ENCODE measurements at places on chromosomes 5 and 9.

DNA sequence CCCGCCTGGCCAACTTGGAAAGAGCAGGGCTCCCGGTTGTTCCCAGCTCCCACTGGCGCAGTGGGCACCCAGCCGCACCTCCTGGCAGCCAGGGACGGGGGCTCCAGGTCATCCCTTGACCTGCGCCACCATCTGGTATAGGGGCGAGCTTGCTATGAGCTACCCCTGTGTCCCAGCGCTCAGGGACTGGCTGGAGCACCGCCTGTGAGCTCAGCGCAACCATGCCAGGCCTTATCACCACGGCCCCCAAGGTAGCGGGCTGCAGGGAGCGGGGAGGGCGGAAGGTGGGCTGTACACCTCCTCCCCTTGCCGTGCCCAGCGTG, 15.4 kb upstream of the RASA1 start:
- DNase-seq = no peak

DNA sequence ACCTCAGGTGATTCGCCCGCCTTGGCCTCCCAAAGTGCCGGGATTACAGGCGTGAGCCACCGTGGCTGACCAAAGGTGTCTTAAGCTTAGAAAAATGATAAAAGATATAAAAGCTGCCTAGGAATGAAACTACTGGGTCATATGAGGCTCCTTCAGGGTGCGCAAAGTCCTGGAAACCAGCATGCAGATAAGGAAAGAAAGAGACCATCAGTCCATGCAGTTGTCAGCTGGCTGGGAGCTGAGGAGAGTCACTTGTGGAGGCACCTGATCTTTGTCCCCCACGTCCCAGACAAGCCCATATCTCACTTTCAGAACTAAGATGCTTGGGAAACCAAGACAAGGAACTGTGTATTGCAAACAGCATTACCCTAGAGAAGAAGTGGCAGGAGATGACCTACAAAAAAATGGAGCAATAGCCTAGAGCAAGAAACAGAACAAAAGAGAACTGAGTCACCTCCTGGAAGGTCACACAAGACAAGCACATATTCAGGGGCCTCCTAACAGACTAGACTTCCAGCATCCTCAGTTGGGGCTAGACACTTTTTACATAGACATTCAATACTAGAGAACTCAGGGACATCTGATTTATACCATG, 2.8 kb upstream of the CCDC125 start:
- DNase-seq = no peak

GRCh38 chr5:19626211-19626610, 361.8 kb downstream of the CDH18 start:
- DNase-seq = no peak

DNA sequence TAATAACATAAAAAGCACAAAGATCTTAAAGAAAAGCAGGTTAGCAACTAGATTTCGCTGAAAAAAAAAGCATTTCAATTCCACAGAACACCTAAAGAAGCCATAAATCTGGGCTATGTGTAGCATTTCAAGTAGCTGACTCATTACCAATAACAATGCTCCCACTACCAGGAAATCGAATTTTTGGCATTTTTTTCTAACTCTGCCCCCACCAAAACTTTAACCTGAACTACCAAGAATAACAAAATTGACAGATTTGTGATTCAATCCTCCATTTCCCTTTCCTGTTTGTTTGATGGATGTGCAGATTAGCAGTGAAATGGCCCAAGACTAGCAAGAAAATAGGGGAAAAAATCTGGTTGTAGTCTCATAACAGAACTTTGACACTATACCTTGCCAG, 180.2 kb downstream of the RASEF start:
- no peak for DNase-seq

- no peak for DNase-seq
Observed at GRCh38 chr9:106583751-106584150, 279.2 kb upstream of the ZNF462 start.

- DNase-seq = peak; percentile 48
Observed at GRCh38 chr5:180601591-180602480, 10.5 kb upstream of the SCGB3A1 start.

DNA sequence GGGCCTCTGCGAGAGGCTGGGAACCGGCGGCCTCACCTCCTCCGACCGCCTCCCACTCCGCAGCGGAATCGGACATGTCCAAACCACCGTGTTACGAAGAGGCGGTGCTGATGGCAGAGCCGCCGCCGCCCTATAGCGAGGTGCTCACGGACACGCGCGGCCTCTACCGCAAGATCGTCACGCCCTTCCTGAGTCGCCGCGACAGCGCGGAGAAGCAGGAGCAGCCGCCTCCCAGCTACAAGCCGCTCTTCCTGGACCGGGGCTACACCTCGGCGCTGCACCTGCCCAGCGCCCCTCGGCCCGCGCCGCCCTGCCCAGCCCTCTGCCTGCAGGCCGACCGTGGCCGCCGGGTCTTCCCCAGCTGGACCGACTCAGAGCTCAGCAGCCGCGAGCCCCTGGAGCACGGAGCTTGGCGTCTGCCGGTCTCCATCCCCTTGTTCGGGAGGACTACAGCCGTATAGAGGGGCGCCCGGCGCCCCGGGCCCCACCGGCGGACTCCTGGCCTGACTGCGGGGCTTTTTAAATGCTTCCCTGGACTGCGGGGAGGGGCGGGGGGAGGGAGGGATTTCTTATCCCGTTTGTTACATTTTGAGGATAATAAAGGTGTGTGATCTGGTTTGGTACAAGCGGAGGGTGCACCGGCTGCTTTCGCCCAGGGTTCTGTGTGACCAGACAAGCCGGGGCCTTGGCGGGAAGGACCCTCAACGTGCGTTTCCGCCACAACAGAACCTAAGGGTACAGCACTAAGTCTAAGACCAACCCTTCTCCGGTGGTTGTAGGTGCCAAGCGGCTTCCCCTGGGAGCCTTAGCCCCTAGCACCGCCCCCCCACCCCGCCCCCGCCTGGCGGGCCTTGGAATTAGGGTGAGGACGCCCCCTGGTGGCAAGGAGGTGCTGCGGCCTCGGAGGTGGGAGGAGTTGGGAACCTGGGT, 9.3 kb downstream of the PRR7 start:
- DNase-seq = peak; percentile 98

Measured in ascending aorta (tissue), 2 donors.